ENCODE measurements at places on chromosomes 6 and 20. TPM values are rescaled to one million over a fixed set of nuclear protein-coding genes. Genes with fewer than 3 reads are reported as not detected.
A peak's percentile ranks its signal among the peaks of the same experiment; 100 is the strongest.

Gene TMEM244
- 3.8 TPM for polyA plus RNA-seq

GRCh38 chr6:170135461-170135820 lies 155.4 kb downstream of the DLL1 start:
- DNase-seq, result no peak

Gene CLDN20
- polyA plus RNA-seq, result not detected

DNA sequence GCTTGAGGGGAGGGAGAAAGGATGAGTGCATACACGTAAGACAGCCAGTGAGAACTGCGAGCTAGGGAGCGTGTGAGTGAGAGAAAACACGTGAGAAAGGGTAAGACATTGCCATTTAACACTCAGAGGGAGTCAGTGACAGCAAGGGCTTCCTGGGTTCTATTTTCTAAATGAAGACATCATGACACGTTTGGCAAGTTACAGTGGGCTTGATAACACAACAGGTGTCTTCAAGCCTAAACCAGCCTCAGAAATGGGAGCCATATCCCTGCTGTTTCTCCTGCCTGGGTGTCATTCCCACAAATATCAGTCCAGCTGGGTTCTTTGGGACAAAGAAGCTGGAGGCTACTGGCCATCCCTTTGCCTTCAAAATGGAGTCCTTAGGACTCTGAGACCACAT lies 16.9 kb upstream of the MOCS1 start:
- DNase-seq, result no peak

GRCh38 chr6:112180095-112180820 lies 74.1 kb downstream of the LAMA4 start:
- peak; percentile 56 for DNase-seq

DNA sequence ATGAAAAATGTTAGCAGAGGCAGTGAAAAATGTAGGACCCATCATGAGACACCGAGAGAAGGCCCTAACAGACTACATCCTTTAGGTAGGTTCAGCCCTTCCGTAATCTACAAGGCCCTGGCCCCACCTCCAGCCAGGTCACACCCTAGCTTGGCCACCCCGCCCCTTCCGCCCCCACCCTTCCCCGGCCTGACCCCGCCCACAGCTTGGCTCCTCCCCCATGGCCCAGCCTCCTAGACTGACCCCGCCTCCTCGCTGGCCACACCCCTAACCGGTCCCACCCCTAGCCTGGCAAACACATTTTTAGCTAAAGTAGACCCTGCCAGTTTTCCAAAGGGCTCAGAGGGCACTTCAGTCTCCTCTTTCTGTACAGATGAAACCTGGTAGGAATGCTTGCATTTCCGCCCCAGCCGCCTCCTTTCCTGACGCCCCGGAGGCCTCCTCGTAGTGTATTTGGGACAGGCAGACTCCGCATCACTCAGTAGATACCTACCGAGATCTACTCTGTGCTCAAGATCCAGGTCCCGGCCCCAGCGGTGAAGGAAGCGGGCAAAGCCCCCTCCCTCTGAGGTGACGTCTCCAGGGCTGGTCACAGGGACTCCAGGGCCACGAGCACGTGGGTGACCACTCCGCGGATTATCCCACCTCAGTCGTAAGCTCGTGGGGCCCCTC lies 443.5 kb downstream of the PREX1 start:
- peak; percentile 77 for DNase-seq

Gene DEFB124
- 0.26 TPM for polyA plus RNA-seq

Gene C6orf62
- polyA plus RNA-seq, result 42.3 TPM

- DNase-seq, result no peak
Measured at GRCh38 chr6:87494761-87495422, 22.1 kb downstream of the SLC35A1 start.

GRCh38 chr20:7503501-7503900 lies 436.8 kb downstream of the HAO1 start:
- no peak for DNase-seq

DNA sequence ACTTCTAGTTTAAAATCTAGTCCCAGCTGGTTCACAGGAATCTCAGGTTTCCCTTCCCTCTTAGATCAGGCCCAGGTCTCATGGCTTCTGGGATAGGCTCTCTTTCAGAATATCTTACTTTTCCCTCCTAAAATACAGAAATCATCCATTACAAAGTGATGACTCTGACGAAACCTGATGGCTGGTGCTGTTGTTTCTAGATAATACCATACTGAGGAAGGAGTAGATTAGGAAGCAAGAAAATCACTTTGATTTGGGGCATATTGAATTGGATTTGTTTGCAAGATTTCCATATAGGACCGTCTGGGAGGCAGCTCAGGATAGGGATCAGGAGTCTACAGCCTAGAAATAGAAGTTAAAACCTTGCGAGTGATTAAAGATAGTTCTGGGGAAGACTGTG lies 3.6 kb downstream of the ZKSCAN3 start:
- no peak for DNase-seq

DNA sequence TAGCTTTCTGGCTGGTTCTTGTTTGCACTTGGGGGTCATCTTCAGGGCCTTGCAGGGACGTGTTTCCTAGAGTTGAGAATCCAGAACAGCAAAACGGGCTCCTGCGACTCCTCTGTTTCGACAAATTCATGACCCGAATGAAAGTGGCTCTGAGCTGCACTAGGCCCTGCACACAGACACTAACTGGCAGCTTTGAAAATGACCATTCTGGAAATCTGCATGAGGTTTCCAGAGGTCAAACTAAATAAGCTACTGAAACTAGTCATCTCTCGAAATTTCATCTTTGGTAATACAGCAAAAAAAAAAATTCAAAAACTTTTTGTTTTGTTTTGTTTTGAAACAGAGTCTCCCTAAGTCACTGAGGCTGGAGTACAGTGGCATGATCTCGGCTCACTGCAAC lies 15.5 kb upstream of the BMP7 start:
- DNase-seq, result no peak

GRCh38 chr6:138538390-138539031 lies 39.2 kb upstream of the NHSL1 start:
- DNase-seq, result no peak

- DNase-seq, result no peak
Measured at GRCh38 chr6:19849755-19850154, 12.6 kb downstream of the ID4 start.

Gene PPIL6
- 1.1 TPM for polyA plus RNA-seq

- DNase-seq, result no peak
Measured at GRCh38 chr20:21029341-21029740, 76.8 kb downstream of the LINC00237 start.

- DNase-seq, result no peak
Measured at GRCh38 chr20:58627212-58628072, 23.6 kb upstream of the STX16 start.

Gene DACT2
- not detected for polyA plus RNA-seq

Measured in SK-N-SH (cell line).